ENCODE measurements at places on chromosomes 2 and 18. TPM values are rescaled to one million over a fixed set of nuclear protein-coding genes. Genes with fewer than 3 reads are reported as not detected.

DNA sequence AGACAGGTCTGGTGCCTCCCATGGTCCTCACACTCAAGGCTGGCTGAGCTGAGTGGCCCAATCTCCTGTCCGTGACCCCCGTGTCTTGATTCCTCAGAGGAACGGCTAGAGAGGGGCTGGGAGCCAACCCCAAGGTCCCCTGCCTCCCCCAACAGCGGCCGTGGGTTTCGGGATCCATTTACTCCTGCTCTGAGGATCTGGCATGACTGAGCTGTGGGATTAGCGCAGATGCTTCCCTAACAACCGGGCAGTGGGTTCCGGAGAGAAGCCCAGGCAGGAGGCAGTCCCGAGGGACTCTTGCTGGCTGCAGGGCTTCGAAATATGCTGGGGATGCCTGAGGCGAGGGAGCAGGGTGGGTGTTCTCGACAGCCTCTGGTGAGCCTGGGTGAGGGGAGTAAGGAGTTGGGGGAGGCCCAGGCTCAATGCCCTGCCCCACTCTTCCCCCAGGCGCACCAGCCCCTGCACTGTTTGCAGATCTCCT lies 18.9 kb downstream of the GPR35 start:
- DNase-seq, result no peak
- no peak overlapping the region for H3K27ac ChIP-seq
- H3K4me3 ChIP-seq, result no peak overlapping the region
- H3K27me3 ChIP-seq, result peaks cover 41% of the 10 kb centered on the region

GRCh38 chr2:71426721-71427120 lies 26.6 kb upstream of the DYSF start:
- H3K36me3 ChIP-seq, result peaks cover 62% of the 10 kb centered on the region
- no peak overlapping the region for H3K4me3 ChIP-seq
- no peaks in the 10 kb centered on the region for H3K27me3 ChIP-seq
- DNase-seq, result no peak

GRCh38 chr2:201228912-201229290 lies 31.4 kb upstream of the CASP8 start:
- H3K27me3 ChIP-seq, result peaks cover 10% of the 10 kb centered on the region
- no peaks in the 10 kb centered on the region for H3K36me3 ChIP-seq
- H3K27ac ChIP-seq, result no peak overlapping the region

DNA sequence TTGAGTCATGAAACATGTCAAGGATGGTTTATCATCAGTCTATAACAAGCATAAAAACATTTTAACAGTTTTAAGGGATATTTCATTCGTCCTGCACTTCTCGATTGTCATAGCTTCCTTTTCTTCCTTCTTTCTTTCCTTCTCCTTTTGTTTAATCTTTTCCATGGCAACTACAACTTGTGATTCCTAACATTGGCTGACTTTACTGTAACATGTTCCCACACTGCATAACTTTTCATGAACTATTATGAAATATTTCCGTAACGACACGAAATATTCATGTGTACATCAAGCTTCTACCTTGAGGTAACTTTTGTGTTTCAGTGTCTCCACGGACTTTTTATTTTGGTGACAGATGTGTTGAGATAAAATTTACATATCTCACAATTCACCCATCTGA lies 134.4 kb downstream of the ACTR3 start:
- no peak for DNase-seq
- H3K4me3 ChIP-seq, result no peak overlapping the region
- H3K36me3 ChIP-seq, result no peaks in the 10 kb centered on the region
- H3K27ac ChIP-seq, result no peak overlapping the region
- no peaks in the 10 kb centered on the region for H3K4me1 ChIP-seq

DNA sequence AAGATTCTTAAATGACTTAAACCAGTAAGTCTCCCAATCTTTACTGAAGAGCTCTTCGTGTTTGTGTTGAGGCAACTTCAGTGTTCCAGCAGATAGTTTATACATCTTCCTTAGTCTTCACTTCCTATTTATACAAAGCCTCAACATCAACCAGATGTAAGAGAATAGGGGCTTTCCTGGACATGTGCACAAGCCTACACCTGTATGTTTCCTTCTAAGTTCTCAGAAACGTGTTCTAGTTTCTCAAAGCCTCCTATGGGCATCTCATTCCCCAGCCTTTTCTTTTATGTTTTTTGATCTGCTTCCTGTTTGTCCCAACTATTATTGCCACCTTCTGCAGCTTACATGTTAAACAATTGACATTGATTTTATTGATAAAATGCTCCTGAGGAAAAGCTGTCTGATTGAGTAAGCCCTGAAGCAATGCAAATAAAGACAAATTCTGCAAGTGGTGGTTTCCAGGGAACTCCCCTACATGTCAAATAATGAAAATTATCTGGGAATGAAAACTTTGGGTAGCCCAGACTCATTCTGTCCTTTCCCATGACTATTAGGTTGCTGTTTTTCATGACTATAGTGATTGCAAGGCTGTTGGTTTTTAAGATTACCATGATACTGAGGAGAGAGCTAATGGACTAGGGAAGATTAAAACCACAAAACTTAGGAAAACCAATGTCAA lies 663.3 kb upstream of the ACVR2A start:
- no peak overlapping the region for H3K27ac ChIP-seq
- peaks cover 4% of the 10 kb centered on the region for H3K4me1 ChIP-seq
- H3K36me3 ChIP-seq, result no peaks in the 10 kb centered on the region
- no peaks in the 10 kb centered on the region for H3K27me3 ChIP-seq
- H3K4me3 ChIP-seq, result no peak overlapping the region

DNA sequence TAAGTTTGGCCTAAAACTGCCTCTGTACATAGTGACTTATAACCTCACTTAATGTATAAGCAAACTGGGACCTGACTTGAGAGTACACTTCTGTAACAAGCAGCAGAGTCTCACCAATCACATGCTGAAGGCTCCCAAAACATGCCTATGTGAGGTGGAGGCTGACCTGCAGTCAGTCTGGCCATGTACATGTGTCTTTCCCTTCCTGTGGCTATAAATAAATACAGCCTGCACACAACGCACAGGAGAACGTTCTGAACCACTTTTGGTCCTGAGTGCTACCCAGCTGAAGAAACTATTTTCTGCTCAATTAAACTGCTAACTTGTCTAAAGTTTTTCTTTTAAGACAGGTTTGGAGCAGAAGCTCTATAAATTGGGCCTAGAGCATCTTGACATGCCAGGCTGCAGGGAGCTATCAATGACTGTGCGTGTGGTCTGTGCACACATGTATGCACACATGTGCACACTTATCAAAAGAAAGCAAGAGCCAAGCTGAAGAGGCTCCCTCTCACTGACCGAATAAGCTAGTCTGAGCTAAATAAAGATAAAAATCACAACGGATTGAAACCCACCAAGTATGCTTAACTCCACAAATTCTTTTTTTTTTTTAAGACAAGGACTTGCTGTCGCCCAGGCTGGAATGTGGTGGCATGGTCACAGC lies 15.0 kb downstream of the RNASEH1 start:
- no peak overlapping the region for H3K4me3 ChIP-seq
- no peak overlapping the region for H3K27ac ChIP-seq
- no peak for DNase-seq
- peaks cover 27% of the 10 kb centered on the region for H3K36me3 ChIP-seq

GRCh38 chr2:173654161-173654895 lies 299.7 kb downstream of the CDCA7 start:
- no peak overlapping the region for H3K27ac ChIP-seq
- peaks cover 17% of the 10 kb centered on the region for H3K27me3 ChIP-seq
- H3K36me3 ChIP-seq, result no peaks in the 10 kb centered on the region
- no peak for DNase-seq
- H3K4me3 ChIP-seq, result no peak overlapping the region
- peaks cover 11% of the 10 kb centered on the region for H3K4me1 ChIP-seq

Gene INPP5D
- total RNA-seq, result 40.8 TPM

Gene LYPD6B
- total RNA-seq, result 40.1 TPM
